ENCODE measurements at places on chromosomes 1 and 21.

GRCh38 chr21:44872649-44873355 is 688 bp downstream of the PTTG1IP start:
- no peak for DNase-seq

GRCh38 chr1:48744032-48744431 is 32.7 kb downstream of the BEND5 start:
- no peak for DNase-seq

DNA sequence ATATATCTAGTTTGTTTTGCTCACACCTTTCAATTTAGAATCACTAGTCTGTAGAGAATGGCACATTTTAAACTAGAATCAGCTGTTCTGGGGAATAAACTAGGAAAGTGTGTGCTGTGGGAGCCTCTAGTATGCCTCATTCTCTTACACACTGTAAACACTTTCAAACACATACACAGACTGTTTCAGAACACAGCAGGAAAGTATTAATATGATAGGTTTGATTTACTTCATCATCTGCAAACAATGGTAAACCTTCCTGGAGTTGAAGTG is 67.1 kb upstream of the ABCG1 start:
- DNase-seq = no peak

DNA sequence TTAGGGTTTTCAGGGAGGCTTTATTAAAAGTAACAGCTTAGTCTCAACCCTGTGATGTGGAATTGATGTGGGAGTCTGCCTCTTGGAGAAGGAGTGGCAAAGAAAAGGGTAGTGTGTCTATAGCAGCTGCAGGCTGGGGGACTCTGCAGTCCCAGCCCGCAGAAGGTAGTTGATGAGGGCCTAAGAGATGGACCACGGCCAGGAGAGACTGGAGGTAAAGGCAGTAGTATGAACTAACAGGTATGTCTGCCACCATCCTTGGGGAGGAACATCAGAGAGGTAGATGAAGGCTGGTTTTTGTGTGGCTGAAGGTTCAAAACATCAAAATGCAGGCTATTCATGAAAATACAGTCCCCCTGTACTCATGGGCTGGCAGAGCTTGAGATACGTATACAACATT is 112.1 kb downstream of the KCTD3 start:
- DNase-seq = no peak

DNA sequence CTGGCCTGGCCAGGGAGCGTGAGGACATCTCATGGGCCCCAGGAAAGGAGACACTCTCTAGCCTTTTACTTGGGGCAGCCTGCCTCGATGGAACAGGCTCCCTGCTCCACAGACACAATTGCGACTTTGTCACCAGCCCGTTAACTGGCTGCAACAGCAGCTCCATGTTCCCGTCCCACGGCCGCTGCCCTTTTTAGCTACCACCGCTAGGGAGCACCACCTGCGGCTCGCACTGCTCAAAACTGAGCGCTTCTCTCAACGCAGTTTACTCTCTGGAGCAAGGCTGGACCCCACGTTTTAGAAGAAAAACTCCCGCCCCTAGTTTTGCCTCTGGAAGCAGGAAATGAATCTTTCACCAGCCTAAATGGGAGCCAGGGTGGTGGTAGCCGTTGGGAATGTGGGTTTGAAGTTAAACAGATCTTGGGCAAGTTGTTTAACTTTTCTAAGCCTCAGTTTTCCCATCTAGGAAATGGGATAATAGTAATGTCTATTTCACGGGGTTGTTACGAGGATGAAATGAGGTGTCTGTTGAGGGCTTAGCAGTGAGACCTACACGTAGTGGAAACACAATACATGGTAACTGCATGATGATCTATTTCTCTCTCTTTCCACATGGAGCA is 3.5 kb upstream of the LRRC38 start:
- DNase-seq = no peak

GRCh38 chr1:191984856-191985255 is 173.4 kb upstream of the RGS18 start:
- DNase-seq = no peak

DNA sequence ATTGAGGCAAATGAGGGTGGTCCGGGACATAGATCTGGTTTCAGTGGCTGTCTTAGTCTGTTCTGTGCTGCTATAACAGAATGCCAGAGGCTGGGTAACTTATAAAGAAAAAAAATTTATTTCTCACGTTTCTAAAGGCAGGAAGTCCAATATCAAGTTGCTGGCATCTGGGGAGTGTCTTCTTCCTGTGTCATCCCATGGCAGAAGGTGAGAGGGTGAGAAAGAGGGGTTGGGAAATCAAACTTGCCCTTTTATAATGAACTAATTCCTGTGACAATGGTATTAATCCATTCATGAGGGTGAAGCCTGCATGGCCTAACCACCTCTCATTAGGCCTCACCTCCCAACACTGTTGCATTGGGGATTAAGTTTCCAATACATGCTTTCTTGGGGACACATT is 3.7 kb upstream of the FGGY start:
- DNase-seq = no peak

GRCh38 chr1:81562934-81563333 is 237.8 kb upstream of the ADGRL2 start:
- no peak for DNase-seq

GRCh38 chr1:103087256-103087655 is 21.1 kb downstream of the COL11A1 start:
- no peak for DNase-seq

- DNase-seq = no peak
Observed at GRCh38 chr1:245988393-245989078, 518.5 kb downstream of the SMYD3 start.

GRCh38 chr1:244954359-244954758 is 90.0 kb upstream of the HNRNPU start:
- no peak for DNase-seq

DNA sequence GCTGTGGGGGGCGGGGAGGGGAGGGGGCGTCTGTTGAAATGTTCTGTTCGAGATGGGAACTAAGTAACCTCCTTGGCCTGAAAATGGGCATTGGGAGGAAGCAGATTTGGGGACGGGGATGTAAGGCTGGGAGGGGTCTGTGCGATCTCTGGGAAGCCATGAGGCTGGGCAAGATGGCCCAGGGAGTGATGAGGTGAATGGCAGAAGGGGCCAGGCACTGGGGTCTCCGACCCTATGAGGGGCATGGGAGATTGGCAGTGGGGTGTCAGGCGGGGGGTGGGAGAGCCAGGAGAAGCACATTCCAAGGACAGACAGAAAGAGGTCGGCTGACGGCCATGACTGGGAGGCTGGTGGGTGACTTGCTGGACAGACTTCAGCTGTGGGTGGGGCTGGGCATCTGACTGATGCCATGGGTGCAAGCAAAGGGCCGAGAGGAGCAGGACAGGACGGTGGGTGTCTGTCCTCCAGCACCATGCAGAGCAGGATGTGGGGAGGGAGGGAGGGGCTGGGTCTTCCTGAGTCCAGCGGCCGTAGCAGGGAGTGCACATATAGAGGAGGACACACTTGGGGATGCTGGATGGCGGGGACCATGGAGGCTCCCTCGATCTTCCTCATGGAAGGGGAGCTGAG is 30.0 kb upstream of the COL18A1 start:
- no peak for DNase-seq

DNA sequence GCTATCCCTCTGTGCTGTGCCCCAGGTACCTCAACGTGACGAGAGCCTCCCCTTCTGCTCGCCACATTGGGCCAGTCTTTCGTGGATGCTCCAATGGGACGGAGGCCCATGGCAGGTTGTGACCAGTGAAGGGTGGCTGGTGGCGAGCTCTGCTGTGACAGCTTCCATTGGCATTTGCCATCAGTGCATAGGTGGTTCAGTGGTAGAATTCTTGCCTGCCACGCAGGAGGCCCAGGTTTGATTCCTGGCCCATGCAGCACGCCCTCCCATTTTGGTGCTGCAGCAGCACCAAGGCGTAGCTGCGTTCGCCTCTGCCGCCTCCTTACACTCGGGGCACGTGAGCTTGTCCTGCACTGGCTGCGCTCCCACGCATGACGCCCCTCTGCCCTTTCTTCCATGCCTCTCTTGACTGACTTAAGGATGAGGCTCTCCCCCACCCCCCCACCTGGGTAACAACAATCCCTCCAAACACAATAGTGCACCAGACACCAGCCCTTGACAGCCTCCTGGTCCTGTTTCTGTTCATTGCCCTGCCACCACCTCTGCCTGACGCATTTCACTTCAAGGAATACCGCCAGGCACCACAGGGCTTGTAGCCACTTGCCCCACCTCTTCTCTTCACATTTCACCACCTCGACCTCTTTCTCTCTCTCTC is 24.7 kb upstream of the FCGR2A start:
- no peak for DNase-seq

DNA sequence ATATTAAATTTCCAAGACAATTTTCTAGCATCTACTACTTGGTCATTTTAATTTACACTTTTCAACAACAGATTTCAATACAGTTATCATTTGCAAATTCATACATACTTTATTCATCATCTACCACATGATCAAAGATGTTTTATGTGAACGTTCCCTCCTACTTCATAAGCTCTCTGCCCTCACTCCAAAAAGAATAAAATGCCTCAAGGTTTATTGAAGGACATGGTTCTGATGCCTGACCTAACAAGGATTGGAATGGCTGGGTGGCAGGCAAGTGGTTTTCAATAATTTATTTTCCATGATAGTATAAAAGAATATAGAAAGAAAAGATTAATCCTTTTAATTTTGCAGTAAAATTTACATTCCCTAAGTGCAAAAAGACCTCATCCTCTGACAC is 5.4 kb downstream of the CDKN2C start:
- DNase-seq = no peak

GRCh38 chr1:198671136-198671535 is 32.3 kb downstream of the PTPRC start:
- no peak for DNase-seq

DNA sequence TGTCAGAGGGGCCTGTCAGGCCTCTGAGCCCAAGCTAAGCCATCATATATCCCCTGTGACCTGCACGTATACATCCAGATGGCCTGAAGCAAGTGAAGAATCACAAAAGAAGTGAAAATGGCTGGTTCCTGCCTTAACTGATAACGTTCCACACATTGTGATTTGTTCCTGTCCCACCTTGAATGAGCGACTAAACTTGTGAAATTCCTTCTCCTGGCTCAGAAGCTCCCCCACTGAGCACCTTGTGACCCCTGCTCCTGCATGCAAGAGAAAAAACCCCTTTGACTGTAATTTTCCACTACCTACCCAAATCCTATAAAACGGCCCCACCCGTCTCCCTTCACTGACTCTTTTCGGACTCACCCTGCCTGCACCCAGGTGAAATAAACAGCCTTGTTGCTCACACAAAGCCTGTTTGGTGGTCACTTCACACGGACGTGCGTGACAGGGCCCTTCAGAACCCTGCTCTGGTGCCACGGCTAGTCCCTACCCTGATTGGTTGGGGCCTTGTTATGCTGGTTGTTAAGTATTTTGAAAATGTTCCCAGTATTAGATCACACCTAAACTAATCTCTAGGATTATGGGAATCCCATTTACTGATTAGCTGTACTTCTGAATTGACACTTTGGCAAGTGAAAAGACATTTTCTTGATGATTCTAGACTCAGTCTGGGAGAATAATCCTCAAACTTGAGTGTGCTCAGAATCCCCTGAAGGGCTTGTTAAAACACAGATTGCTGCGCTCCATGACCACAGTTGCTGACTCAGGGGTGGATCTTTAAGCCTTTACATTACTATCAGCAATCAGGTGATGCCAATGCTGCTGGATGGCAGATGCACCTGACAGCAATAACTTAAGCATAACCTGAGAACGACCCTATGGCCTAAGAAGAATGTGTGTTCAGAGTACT is 28.8 kb upstream of the SPATA6 start:
- no peak for DNase-seq

GRCh38 chr1:57796616-57797015 is 372.8 kb upstream of the DAB1 start:
- DNase-seq = no peak

DNA sequence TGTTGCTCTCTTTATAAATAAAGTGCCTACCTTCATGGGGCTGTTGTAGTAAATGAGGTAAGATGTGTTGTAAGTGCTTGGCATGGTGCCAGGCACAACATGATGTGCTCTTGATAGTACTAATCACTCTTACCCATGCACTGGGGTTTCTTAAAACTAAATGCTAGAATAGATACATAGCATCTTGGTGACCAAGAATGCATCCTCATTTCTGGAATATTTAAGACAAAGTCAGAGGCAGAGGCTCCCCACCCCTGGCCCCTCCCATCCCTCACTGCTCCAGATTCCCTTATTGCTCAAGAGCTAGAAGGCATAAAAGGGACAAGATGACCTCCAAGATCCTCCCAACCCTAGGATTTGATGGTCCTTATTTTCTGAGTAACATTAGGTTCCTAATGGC is 61.3 kb downstream of the GLUL start:
- DNase-seq = peak; percentile 27

DNA sequence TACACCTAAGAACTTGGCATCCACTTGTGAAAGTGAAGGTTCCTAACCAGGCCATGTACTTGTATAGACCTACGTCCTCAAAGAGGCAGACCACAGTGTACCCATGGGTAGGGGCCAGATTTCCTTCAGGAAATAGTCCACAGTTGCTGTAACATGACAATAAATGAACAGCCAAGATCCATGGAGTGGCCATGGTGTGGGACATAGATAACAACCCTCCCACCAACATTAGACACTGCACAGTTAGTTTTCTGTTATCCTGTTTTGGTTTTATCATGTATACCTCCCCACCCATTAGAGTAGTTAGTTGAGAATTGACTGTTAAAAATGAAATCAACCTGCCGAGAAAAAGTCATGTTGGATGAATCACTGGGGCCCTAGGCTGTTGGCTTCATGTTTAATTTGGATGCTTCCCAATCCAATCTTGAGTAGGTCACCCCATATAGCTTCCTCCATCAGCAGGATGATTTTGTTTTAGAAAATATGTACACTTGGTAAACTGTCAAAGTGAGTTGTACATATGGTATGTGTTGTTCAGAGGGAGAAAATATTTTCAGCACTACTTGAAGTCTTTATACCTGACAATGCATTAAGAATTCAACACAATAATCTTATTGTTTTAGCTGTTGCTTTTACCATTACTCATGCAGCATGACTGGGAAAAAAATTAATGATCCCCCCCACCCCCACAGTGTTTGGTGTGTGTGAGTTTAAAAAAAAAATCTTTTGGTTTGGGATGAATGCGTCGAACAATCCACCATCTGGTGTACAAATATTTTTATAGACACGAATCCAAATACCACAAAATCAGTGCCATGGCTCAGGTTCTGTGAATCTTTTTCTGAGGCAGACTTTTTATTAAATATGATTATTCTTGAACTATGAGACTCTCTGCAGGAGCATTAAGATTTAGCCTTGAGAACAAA is 88.3 kb upstream of the ARHGAP29 start:
- DNase-seq = peak; percentile 98

GRCh38 chr1:90236493-90236892 is 241.6 kb downstream of the ZNF326 start:
- DNase-seq = no peak

- DNase-seq = peak; percentile 93
Observed at GRCh38 chr1:8822373-8823294, 5.2 kb upstream of the RERE start.

- DNase-seq = peak; percentile 68
Observed at GRCh38 chr1:7117399-7118281, 332.4 kb downstream of the CAMTA1 start.

All from fibroblast of gingiva (primary cell).